ENCODE measurements at places on chromosomes 7 and 10.
A peak's percentile ranks its signal among the peaks of the same experiment; 100 is the strongest.

DNA sequence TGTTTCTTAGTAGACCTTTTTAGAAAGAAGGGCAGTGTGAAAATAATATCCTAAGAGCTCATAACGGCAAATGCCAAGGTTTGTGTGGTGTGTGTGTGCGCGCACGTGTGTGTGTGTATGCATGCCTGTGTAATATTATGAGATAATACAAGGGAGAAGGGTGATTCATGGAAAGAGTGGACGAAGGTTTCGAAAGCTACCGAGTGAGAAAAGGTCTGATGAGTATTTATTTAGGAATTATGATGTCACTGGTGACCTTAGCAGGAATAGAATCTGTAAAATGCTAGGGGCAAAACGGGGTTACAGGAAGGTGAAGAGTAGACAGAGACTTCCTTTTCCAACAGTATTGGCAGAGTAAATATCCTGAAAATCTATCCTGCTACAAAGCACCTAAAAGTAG is 107.3 kb downstream of the AHR start:
- DNase-seq, result peak; percentile 93

GRCh38 chr10:110058212-110058611 is 50.4 kb downstream of the ADD3 start:
- DNase-seq, result no peak

DNA sequence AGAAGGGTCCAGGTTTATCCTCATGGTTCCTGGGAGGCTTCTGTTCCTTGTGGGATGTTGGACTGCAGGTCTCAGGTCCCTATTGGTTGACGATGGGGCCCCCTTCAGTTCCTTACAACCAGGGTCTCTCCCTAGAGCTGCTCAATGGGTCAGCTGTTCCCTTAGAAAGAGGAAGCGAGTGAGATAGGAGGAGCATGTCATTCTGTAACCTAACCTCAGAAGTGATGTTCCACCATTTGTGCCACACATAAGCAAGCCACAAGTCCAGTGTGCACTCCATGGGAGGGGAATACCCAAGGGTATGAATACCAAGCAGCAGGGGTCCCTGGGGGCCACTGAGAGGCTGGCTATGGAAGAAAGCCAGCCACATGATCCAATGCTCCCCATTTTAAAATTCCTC is 192.7 kb downstream of the GATA3 start:
- no peak for DNase-seq

DNA sequence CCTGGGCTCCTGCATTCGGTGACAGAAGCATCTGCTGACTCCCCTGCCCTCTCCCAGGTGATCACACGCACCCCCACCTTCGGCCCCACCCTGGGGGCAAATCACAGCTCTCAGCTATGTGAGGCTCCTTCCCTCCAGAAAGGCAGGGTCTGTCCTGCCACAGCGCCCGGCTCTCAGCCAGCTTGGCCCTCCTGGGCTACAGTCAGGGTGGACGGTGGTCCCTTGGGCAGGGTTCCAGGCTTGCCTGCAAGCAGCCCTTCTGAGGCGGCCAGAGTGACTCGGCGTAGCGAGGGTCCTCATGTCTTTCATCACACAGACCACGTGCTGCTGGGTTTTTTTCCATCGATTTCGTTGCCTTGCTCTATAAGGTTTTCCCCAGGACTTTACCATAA is 53.6 kb upstream of the EBF3 start:
- DNase-seq, result no peak

GRCh38 chr7:120395526-120396019 is 122.6 kb downstream of the KCND2 start:
- DNase-seq, result no peak

DNA sequence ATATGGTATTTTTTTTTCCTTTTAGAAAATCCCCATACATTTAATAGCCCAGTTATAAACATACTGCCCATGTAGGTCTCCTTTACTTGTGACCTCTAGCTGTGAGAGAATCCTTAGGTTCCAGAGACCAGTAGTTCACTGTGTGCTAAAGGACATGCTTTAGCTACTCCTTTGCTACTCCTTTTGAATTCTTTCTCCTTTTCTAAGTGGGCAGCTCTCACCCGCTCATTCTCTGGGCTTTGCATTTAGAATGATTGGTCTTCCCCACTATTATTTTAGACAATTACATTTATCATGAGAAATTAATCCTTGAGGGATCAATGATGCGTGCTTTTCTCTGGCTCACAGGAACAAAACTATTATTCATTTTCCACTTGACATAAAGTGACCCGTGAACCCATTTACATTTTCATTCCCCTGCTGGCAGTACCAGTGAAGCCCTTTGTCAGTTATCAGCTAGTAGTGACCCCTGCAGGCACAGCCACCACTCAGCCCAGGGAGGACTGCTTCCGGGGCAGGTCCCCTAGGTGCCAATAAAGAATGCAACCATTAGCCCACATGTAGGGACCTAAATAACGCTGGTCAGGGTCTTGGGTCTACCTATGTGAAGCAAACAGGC is 844.3 kb downstream of the CNTNAP2 start:
- no peak for DNase-seq

DNA sequence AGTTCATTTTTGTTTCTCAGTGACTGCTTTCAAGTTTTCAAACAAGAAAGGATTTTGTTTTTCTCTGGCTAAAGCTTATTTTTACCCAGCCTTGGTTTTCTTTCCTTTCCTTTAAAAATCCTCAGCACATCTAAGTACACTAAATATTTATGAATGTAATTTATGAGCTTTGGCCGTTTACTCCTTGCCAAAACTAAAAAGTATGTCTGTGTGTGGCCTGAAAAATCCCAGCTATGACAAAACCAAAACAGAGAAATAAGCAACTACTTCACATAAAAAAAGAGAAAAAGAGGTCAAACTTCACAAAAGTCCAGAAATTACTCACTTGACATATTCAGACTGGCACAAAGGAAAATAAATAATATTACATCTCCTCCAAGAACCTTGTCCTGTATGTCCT is 365.1 kb upstream of the NFE2L3 start:
- no peak for DNase-seq

DNA sequence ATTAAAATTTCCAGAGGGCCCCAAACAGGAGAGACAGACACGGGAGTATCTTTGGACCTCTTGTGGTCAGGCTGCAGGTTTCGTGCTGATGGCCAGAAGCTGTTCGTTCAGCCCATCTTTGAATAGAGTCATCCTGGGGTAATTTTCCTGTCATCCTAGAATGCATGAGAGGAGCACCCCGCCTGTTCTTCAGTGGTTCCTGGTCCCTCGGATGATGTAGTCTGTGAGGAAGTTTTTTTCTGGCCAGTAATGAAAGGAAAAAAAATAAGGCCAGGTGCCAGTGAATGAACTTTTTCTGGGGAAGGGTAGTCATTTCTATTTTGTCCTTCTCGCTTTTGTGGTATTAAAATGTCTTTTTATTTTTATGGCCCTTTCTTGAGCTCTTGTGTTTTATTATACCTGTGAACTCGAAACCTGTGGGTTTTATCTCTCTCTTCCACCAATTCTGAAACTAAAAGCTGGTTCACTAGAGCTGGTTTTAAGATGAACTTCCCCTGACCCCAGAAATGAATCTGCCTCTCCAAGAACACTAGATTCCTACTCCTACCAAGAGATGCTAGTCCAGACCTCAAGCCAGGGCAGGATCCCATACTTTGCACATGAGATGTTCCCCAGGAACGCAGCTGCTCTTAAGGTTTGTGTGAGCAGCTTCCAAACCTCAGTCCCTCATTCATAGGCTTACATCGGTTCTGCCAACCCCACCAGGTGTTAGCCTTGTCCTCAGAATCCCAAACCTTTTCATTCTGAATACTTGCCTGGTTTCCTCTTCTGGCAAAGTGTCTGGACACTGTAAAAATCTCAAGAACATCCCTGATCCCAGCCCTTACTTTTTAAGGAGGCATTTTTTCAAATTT is 15.4 kb upstream of the MEST start:
- peak; percentile 64 for DNase-seq

DNA sequence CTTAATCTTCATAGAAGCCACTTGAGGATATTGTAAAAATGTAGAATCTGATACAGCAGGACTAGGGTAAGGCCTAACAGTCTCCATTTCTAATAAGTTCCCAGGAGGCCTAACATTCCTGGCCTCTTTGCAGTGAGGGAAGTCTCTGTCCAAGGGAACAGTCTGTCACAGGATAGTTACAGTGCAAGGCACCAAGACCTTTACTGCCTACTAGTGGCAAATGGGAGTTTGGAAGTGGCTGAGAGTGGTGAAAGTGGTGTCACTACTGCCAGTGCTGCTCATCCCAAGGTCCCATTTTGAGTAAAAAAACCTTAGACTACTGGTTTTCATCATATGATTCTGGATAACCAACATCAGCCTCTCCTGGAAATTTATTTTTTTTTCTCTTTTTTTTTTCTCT is 619.5 kb upstream of the SEMA3D start:
- DNase-seq, result no peak

DNA sequence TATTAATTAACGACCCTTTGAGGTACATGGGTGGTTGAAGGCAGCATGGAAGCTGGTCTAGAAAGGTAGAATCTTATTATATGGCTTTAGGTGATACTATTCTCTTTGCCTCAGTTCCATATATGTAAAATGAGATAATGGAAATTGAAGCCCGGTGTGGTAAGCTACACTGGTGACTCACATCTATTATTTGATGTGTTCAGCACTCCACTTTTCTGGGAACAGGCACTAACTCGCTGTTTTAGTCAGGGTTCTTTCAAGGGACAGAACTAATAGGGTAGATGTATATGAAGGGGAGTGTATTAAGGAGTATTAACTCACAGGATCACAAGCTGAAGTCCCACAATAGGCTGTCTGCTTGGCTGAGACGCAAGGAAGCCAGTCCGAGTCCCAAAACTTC is 4.4 kb upstream of the TRUB1 start:
- DNase-seq, result peak; percentile 28

DNA sequence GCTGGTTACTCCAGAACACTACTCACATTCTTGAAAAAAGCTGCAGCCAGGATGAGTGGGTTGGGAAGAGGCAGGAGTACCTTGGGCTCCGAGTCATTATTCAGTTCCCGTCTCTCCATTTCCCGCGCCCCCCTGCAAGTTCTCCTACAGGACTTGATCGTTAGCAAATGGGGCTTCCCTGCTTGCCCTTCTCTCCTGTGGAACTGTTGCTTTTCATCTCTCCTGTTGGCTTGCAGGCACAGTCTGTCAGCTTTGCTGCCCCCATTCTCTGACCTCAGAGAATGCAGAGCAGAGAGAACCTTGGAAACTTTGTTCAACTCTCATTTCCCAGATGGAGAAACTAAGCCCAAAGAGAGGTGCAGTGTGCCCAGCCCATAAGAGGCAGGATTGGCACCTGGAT is 35.6 kb upstream of the LRRC4 start:
- DNase-seq, result no peak

- no peak for DNase-seq
These were observed 33.3 kb downstream of the PKD1L1 start for GRCh38 chr7:47914717-47915615.

DNA sequence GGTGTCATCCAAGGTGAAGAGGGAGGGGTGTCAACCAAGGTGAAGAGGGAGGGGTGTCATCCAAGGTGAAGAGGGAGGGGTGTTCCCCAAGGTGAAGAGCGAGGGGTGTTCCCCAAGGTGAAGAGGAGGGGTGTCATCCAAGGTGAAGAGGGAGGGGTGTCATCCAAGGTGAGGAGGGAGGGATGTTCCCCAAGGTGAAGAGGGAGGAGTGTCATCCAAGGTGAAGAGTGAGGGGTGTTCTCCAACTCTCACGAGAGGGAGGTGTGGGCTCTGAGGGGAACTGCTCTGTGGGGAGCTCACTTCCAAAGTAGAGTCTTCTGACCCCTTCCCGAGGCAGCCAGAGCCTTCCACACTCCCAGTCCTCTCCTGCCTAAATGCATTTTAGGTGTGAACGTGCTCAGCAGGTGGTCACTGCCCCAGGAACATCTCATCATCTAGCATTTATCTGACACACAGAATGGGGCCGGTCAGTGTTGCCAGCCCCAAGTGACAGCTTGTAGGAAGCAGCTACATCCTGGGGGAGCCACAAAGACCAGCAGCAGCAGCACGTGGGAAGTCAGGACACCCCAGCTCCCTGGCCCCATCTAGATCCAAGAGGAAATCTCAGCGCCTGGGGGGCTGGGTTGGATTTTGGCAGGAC is 323.8 kb downstream of the GLRX3 start:
- DNase-seq, result no peak

GRCh38 chr10:93245779-93246178 is 172.1 kb downstream of the CYP26A1 start:
- no peak for DNase-seq

GRCh38 chr7:150803161-150803860 is 2.7 kb downstream of the TMEM176A start:
- DNase-seq, result no peak

DNA sequence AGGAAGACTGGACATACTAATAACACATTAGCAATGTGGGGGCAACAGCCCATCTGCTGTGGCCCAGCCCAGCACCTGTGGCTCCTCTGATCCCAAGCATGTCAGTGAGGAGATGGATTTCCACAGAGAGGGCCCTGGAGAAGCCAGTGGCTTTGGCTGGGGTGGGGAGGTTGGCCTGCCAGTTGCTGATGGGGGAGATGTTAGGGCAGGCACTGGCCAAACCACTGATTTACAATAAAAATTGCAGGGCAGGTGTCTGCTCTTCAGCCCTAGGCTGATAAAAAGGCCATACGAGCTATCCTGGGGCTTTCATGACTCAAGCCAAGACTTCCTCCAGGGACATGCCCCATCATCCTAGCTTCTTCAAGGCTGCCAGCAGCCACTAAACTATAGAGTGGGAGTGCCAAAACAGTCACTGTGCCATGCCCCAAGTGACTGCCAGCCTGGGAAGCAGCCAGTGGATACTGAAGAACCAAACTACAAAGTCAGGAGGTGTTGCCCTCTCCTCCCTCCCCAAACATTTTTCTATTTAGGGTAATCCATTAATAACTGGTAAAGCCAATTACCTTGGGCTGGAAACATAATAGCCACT is 37.8 kb downstream of the DPCD start:
- no peak for DNase-seq

DNA sequence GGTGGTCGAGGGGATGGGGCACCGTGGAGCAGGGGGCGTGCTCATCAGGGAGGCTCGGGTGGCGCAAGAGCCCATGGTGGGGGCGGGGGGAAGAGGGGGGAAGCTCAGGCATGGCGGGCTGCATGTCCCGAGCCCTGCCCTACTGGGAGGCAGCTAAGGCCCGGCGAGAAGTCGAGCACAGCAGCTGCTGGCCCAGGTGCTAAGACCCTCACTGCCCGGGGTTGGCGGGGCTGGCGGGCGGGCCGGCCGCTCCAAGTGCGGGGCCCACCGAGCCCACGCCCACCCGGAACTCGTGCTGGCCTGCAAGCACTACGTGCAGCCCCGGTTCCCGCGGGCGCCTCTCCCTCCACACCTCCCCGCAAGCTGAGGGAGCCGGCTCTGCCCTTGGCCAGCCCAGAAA is 55.0 kb upstream of the FAM171A1 start:
- no peak for DNase-seq
